ENCODE measurements at places on chromosomes 11 and 22. TPM values are rescaled to one million over a fixed set of nuclear protein-coding genes. Genes with fewer than 3 reads are reported as not detected.

DNA sequence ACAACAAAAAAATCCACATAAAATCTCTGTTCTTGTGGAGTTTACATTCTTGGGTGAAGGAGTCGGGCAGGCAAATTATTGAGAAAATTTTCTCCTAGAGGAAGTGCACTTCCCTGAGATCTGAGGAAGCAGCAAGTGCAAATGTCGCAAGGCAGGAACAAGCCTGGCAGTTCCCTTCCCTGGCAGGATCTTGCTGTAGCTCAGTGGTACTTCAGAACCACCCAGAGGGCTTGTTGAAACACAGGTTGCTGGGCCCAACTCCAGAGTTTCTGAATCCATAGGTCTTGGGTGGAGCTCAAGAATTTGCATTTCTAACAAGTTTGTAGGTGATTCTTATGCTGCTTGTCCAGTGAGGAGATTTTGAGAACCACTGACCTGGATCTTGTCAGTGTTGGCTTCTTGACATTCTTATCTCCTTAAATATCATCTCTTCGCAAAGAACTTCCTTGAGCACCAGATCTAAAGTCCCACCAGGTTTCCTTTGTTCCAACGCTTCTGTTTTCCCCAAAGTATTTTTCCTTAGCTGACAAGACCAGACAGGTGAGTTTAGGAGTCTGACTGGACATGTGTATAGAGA lies 9.6 kb downstream of the QSER1 start:
- no peak for DNase-seq

The JAML gene
- not detected for total RNA-seq

DNA sequence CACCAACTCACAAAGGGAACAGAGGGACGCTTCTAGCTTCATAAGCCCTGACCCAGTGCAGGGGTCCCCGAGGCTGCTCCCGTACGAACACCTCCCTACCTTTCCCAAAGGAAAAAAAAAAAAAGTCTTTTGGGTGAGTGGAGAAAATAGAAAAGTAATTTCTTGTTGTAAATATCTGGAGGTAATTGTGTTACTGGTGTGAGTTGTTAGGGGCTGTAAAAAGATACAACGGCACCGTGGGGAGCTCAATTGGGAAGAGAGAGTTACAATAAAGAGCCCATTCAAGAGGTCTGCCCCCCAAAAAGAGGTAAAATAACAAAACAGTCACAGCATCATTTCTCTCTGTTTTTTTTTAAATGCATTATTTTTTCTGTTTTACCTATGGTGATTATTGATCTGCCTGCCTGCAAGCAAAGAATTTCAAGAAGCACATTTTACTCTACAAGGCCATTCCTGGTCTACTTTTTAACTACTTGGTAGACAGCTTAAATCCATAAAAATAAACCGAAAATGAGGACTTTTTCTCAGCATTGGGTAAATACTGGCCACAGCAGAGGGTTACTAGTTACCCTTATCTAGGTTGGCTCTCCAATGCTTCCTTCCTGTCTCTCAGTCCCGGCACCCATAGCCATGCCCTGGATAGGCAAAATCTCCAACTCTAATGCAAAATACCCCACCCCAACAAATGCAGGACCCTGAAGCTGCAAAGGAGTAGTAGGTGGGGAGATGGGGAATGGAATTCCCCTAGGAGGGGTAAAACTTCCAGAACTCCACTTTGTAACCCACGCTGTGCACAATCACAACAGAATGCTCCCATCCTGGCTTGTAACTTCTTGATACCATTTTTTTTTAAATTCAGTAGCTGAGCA lies 3.1 kb downstream of the PAX6 start:
- DNase-seq, result no peak

The CATSPER1 gene
- total RNA-seq, result not detected

DNA sequence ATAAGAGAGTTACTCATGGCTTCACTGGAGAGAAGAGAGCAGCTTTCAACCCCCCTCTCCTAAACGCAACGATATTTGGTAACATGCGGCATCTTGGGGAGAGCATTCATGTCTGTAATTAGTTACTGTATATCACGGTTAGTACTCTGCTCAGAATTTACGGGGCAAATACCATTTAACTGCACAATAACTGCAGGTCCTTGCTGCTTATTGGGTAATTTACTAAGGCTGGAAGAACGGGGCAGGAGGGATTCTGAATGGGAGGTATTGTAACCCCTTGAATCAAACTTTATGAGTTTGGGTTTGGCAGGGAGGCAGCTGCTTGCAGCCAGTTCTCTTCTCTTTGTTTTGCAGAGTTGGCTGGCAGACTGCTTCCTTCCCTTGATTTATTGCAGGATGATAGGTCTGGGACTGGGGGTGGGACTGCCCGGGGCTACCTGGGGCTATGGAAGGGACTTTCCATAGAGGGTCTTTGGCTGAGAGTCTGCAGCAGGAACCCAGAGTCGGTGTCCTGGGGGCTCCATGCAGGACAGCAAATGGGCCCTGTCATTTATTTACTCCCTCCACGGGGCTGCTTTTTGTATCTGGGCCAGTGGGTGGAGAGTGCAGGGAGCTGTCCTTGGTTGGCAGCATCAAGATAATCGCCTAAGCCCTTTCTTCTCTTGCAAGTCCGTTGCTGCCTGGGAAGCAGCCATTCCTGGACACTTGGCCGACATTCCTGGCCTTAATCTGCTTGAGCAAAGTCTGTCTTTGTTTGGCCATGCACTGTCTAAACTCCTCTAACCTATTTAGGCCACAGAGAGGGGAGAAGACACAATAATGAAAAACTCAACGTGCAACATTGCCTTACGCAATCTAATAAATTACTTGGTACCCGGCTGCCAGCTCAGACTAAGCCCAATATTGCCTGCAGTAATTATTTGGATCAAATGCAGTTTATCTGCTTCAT lies 188.9 kb downstream of the ST3GAL4 start:
- DNase-seq, result no peak

The TMPRSS6 gene
- total RNA-seq, result 0.47 TPM

The OR10A2 gene
- total RNA-seq, result not detected

The PRRG4 gene
- 35.3 TPM for total RNA-seq

DNA sequence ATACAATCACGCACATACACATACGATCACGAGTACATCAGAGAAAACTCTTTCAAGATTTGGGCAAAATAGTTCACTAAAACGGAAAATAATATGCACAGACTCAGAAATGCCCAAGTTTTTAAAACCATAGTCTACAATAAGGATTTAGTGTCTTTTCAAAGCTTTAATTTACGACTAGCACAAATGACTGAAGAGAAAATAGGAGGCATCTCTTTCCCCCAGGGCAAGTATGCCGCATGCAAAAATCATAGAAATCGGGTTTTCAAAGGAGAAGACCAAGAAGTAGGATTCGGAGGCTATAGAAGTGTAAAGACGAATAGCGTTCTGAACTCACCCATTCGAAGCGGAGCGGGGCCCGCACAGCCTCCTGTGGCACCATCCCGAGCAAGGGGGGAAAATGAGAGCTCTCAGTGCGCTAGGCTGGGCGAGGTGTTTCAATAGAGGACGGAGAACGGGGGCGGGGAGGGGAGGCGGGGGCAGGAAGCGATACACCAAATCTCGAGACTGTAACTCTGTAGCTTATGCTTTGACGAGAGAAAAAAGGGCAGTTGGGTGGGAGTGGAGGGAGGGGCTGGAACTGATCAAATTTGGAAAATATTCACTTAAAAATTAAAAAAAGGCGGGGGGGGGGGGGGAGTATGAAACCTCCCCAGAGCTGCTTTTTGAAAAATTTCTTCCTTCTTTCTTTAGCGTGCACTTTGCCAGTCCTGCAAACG lies 15.8 kb downstream of the BLID start:
- DNase-seq, result peak; percentile 82

GRCh38 chr11:119472856-119473222 lies 49.9 kb upstream of the THY1 start:
- DNase-seq, result peak; percentile 52

DNA sequence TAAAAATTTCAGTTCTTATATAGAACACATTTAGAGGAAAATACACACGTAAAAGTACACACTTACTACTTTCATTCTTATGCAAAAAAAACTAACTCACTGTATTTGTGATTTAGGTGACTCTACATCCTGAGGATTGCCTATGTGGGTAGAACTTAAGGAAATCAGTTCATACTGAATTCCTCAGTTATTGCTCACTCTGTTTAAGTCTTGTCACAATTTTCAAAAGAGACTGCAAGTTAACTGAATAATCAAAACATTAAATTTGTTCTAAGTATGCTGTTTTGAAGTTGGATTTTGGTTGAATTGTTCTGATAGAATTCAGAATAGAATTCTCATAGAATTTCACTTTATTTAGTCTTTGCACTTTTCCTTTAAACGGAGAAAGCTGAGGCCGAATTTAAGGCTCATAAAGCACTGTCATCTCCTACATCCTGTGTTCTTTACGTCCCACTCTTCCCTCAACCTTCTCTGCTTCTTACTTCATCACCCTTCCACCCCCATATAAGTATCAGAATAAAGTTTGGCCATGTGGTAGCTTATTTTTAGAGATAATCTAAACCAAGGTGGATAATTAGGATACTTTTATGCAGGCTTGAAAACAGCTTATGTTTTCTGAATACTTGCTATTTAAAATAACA lies 59.8 kb downstream of the APOL5 start:
- DNase-seq, result no peak

The GANAB gene
- 118 TPM for total RNA-seq

The A4GALT gene
- total RNA-seq, result 6.7 TPM

The EMSY gene
- total RNA-seq, result 32.2 TPM

DNA sequence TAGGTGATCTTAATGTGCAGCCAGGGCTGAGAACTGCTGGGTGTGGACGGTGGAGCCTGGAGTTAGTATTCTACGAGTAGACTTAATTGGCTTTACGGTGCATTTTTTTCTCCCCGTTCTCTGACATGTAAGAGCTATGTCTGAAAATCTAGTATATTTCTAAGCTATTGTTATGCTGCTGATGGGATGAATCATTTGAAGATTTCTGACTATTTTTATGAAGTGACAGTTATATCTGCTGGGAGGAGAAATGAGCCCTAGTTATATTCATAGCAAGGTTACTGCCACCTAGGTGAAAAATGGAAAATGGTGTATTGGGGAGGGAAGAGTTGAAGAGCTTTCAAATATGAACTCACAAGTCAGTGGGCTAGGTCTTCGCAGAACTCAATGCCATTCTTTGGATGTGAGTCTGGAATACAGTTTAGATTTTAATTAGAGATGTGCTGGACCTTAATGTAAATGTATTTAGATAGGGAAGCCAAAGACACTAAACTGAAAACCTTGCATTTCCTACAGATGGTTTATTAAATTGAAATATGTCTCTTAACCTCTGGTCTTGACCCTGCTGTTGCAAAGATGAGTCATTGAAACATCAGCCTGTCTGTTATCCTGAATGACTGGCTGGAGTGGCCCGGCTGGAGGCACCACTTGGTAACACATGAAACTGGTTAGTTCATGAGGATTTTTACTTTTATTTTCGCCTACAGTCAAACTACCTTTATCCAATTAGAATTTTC lies 293.7 kb downstream of the DDX10 start:
- no peak for DNase-seq

The VSIG2 gene
- 3.3 TPM for total RNA-seq

DNA sequence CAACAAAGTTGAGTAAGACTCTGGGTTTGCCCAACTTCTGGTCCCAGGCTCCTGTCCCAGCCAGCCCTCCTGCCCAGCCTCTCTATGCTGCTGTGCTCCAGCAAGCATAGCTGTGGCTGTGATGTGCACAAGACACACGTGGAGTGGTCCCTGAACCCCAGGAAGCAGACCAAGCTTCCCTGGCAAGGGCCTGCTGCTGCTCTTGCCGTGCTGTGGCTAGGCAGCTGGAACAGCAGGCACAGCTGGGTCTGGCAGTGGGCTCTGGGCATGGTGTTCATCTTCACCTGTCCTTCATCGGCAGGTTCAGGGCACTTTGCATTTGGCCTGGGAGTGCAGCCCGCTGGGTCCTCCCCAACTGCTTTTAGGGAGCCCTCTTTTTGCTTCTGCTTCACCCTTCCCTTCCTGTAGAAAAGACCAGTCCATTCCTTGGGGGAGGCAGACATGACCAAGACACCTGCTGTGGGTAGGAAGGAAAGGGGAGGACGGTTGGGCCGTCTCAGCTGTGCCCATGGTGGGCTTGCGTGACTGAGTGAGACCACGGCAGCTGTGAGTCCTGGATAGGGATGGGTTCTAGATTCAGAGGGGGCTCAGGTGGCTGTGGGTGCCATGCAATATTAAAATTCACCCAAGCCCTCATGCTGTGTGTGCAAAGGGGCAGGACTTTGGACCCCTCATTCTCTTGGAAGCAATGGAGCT lies 26.1 kb upstream of the ETS1 start:
- no peak for DNase-seq

The OR6M1 gene
- not detected for total RNA-seq

The GLB1L2 gene
- 11.5 TPM for total RNA-seq

DNA sequence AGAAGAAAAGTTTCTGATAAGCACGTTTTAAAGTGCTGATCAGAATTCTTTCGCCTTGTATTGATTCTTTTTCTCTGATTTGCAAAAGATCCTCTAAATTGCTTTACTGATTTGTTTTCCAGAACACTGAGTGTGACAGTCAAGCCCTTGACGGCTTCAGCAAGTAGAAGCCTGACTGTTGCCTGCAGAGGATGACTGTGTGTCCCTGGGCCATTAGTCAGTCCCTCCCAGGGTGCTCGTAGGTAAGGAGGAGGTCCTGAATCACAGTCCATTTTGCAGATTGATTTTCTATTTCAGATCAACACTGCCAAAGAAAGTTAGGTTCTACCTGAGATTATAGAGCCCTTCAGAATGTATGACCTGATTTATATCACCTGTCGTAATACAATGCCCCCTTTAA lies 38.6 kb upstream of the POGLUT3 start:
- DNase-seq, result no peak

- peak; percentile 72 for DNase-seq
These were observed 546 bp downstream of the GNB1L start for GRCh38 chr22:19853879-19854777.

The BIRC3 gene
- 10.1 TPM for total RNA-seq

GRCh38 chr11:65811764-65812475 lies 21.8 kb upstream of the SNX32 start:
- DNase-seq, result no peak

DNA sequence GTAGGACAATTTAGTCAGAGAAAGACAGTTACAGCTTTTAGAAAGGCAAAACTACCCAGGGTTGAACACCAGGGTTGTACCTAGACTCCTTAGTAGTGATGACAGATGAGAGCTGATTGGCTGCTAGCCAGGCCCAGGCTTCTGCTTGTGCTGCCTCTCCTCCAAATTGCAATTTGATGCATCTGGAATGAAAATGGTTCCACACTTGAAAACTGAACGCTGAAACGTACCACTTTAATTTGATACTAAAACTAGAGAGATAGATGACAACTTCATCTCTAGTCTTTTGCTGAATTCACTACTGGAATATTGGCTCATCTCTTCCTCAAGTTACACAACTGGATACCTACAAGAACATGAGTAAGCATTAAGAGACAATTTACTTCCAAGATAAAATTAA lies 19.2 kb upstream of the FNBP4 start:
- no peak for DNase-seq

The ADAMTS15 gene
- 5.8 TPM for total RNA-seq

All from suprapubic skin (tissue), 4 donors.